ENCODE measurements at places on chromosomes 1 and 21.

- no peak for DNase-seq
Measured at GRCh38 chr1:161299347-161299746, 10.4 kb downstream of the MPZ start.

DNA sequence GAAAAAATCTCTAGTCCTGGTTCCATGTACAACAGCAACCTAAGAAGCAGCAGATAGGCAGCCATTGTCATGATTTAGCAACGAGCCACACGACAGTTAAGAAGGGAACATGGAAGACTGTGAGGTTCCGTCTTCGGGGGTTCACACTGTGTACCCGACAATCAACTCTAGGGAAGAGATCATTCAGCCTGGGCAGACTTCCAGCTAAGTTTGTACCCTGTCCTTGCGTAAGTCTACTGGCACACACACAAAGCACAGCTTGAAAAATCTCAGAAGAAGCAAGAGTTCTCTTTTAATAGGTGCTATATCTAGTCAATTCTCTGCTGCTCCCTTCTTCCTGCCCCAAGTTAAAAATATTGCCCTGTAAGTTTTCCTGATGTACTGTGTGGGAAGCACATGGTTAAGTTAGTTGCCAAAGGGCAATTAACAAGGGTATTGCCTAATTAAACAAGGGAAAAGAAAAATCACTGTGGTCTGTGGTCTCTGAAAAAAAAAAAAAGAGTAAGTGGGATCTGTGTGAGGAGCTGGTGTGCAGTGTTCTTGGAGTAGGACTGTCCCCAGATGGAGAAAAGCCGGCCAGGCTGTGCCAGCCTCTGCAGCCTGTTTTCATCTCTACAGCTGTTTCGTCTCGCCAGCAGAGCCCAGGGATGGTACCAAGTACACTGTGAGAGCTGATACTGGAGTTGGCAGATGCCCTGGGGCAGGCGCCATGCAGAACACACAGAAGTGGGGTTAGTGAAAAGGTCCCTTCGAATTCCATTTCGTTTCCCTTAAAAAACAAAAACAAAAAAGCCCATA, 6.4 kb upstream of the MYBPHL start:
- DNase-seq: no peak

DNA sequence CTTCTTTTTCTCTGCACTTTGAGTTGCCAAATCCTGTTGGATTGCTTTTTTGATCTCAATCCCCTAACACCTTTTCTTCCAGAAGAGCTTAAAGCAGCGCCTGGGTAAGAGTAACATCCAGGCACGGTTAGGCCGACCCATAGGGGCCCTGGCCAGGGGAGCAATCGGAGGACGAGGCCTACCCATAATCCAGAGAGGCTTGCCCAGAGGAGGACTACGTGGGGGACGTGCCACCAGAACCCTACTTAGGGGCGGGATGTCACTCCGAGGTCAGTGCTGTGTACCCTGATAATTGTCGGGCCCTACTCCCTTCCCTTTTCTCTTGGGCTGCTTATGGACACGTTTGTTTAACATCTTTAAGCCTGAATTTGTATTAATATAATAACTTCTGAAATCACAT, 8.3 kb downstream of the CHTOP start:
- DNase-seq: no peak

DNA sequence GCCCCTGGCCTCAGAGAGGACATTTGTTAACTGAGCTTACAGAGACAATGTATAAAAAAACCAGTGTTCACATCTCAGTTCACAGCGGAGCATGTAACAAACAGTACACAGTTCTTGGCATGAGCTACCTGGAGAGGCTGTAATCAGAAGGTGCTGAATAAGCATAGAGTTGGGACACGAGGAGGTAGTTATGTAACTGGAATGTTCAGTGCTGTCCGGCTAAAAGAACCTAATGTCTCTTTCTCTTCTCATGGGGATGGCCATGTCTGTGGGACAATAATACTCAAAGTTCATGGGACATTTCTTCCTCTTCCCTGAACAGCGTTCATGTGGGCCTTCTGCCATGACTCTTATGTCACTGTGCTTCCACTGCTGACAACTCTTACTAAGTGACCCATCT, 17.2 kb upstream of the STX12 start:
- no peak for DNase-seq

GRCh38 chr21:26050857-26051256, 119.7 kb downstream of the APP start:
- DNase-seq: no peak

GRCh38 chr1:3774946-3775489, 2.5 kb downstream of the SMIM1 start:
- DNase-seq: no peak

GRCh38 chr1:80841261-80841660, 959.5 kb upstream of the ADGRL2 start:
- DNase-seq: no peak

- DNase-seq: no peak
Measured at GRCh38 chr1:246320286-246320685, 186.8 kb downstream of the SMYD3 start.

Measured in RWPE2 (cell line).